ENCODE measurements at places on chromosomes 4 and X. TPM values are rescaled to one million over a fixed set of nuclear protein-coding genes. Genes with fewer than 3 reads are reported as not detected.

DNA sequence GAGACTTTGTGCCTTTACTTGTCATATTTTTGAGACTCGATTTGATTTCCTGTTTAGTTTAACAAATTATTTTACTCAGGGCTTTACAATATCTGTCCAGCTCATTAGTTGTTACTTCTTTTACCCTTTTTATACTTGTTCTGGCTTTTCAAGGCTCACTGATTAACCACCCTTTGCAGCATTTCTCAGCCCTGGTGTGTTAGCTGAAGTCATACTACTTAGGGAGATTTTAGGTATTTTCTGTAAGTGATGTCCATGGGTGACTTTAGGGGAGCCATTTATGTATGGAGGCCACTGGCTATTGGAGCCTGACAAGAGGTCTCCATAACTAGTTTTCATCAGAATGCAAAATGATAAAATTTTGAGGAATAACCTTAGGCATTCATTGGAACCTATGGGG is 147.2 kb downstream of the RPA4 start:
- no peak for DNase-seq

- DNase-seq: no peak
Observed at GRCh38 chr4:141099326-141099725, 33.9 kb downstream of the RNF150 start.

The MED12 gene
- total RNA-seq: 71.4 TPM

DNA sequence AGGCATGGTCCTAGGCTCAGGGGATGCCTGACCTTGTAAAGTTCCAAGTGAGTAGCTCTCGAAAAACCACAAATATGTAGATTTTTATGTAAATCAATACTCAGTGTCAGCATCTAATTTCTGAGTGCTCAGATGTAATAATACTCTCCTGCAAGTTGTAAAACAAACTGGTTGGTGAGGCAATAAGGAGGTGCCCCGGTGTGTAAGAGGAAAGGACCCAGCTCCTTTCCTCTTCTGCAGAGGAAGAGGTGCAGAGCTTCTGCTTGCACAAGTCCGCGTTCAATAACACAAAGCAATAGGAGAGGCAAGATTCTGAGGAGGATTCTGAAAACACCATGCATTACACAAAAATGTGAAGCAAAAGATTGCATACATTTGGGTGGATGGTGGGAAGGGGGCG is 43.6 kb upstream of the ENPP6 start:
- DNase-seq: no peak

The PDGFRA gene
- 96.5 TPM for total RNA-seq

DNA sequence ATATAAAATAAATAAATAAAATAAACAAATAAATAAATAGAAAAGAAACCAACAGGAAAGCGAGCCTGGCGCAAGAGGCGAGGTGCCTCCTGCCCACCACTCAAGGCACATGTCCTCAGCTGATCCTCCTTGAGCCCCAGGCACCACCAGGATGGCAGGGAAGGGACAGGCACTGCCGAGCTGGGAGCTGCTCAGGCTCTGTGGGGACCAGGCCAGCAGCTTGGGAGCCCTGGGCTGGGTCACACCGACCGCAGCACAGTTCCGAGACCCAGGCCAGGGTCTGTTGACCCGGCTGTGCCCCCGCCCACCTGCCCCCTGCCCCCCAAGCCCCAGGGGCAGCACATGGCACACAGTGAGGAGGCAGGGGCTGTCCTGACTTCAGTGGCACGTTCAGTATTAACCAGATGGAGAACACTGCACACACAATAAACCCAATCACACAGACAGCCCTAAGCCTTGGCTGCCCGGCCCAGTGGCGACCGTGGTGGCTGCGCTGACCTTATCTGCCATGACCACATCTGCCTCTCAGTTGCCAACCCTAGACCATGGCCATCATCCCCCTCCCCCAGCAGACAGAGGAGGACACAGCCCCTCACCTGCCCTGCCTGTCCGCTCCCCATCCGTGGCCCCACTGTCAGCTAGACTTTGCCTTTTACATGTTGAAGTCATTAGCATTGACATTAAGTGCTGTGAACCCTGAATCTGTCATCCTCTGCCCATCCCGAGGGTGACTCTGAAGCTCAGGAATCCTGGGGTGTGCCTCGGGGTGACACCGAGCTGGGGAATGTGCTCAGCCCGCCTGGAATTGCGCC is 2.9 kb upstream of the TREX2 start:
- DNase-seq: no peak

The CFAP99 gene
- total RNA-seq: not detected

DNA sequence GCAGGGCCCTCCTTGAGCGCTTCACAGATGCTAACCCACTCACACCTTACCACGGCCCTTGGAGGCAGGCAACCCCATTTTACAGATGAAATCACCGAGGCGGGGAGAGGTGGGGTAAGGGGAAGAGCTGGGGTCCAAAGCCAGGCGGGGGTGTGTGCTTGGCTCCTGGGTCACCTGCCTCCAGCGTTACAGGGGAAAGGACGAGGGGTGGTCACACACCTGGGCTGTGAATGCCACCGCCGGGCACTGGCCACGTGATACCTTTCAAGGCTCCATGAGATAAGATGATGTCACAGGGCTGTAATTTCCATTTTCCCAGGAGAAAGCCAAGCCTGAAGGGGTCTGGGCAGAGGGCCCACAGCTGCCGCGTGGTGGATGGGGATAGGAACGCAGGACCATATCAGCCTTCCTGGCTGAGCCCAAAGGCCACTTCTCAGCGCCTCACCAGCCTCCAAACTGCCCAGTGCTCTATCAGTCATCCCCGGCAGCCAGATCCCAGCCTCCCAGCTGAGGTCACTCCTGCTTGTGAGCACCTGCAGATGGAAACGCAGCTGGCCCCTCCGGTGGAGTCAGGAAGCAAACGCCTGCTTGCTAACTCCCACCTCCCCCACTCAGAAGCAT is 62.4 kb upstream of the CRMP1 start:
- no peak for DNase-seq

The MTTP gene
- total RNA-seq: not detected

- no peak for DNase-seq
Observed at GRCh38 chrX:134239016-134239415, 2.0 kb downstream of the CCDC160 start.

The CLCN4 gene
- 2.2 TPM for total RNA-seq

The SERTM2 gene
- 5.6 TPM for total RNA-seq

DNA sequence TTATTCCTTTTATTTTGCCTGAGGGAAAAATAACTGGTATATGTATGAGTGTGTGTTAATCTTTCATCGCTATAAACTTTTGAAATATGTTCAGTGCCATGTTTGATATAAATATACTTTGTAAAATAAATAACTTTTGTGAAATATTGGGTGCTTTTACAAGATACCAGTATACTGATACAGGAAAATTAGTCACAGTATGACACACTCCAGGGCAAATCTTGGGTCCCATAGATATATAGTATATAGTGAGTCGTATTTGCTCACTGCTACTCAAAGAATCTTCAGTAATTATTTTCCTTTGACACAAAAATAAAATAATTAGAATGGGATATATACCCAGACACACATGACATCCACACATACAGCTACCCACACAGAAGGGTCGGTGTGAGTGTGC is 472.3 kb downstream of the GRID2 start:
- DNase-seq: no peak

GRCh38 chr4:74006009-74006476 is 7.6 kb upstream of the CXCL5 start:
- DNase-seq: no peak

- no peak for DNase-seq
Observed at GRCh38 chr4:96012687-96013086, 172.8 kb downstream of the PDHA2 start.

- DNase-seq: no peak
Observed at GRCh38 chr4:107831140-107831539, 6.4 kb downstream of the SGMS2 start.

The MAGEA12 gene
- total RNA-seq: not detected

The MGAT4D gene
- total RNA-seq: not detected

The CRLF2 gene
- 0.42 TPM for total RNA-seq

GRCh38 chr4:12852338-12853307 is 631.5 kb downstream of the RAB28 start:
- no peak for DNase-seq

GRCh38 chrX:8390771-8391170 is 73.9 kb upstream of the VCX3B start:
- DNase-seq: no peak

DNA sequence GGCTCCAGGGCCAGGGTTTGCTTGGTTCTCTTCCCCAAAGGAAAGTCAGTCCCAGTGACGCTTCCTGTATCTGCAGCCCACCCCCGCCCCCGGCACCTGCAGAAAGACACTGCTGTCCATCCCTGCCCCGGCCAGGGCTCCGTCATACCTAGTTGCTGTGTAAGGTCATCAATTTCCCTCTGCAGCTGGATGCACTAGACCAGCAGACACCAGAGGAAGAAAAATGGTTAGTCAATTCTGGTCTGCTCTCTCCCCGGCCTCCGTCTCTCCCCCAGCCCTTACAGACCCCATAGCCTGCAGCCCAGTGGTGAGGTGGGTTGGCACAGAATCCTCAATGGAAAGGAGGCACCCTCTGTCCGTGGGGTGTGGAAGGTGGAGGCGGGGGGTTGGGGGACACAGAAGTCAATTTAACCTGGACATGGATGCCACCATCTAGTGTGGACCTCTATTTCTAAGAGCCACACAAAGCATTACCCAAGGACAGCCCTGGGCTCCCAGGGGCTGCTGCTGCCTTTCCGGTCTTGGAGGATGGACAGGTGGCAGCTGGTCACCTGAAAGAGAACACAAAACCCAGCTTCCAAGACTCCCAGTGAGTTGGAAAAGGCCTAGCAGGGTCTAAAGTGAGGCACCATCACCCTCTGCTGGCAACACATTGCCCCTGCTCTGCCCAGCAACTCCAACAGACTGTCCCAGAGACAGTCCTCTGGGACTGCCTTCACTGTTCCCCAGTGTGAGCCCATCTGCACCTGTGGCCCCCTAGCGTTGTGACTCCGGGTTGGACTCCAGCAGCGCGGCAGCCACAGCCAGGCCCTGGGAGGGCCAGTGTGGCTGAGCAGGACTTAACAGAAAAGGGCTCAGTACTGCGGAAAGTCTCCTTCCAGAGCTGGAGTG is 40.2 kb upstream of the NHSL2 start:
- DNase-seq: no peak

The LRIT3 gene
- 0.65 TPM for total RNA-seq

The CCDC149 gene
- 25.5 TPM for total RNA-seq

DNA sequence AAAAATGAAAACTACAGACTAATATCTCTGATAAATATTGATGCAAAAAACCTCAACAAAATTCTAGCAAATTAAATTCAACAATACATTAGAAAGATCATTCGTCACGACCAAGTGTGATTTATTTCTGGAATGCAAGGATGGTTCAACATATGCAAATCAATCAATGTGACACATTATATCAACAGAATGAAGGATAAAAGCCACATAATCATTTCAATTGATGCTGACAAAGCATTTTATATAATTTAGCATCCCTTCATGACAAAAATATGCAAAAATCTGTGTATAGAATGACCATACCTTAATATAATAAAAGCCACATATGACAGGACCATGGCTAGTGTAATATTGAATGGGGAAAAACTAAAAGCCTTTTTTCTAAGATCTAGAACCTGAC is 457.2 kb upstream of the SPANXN1 start:
- DNase-seq: no peak

DNA sequence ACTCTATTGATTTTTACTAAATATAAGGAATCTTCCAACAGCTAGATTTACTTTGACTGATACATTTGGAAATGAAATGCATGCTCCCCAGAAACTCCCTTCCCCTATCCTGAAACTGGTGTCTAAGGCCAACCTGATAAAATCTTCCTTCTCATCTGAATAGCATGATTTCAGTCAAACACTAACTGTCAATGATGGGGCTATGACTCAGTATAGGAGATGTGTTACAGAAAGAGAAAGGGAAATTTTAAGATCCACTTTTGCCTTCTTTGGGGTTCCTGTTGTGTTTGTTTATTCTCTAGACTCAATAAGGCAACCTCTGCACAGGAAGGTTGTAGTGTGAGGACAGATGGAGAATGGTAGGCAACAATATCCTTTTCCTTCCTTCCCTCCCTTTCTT is 160.7 kb downstream of the MOSPD2 start:
- DNase-seq: no peak
